ENCODE measurements at places on chromosomes 4 and X. TPM values are rescaled to one million over a fixed set of nuclear protein-coding genes. Genes with fewer than 3 reads are reported as not detected.

Gene GAGE1
- total RNA-seq = not detected

Gene MAGEC1
- not detected for total RNA-seq

Gene ARR3
- not detected for total RNA-seq

Gene C4orf36
- 0.77 TPM for total RNA-seq

Gene GPRASP1
- 8.6 TPM for total RNA-seq

Gene SPIN2A
- total RNA-seq = 0.37 TPM

Gene TBC1D9
- 50.1 TPM for total RNA-seq

Gene IBSP
- not detected for total RNA-seq

Gene ZCCHC18
- total RNA-seq = 2.0 TPM

Gene PDZD4
- 0.22 TPM for total RNA-seq

Gene MAEA
- 61.9 TPM for total RNA-seq

Gene SASH3
- not detected for total RNA-seq

Gene HMGN5
- 1.7 TPM for total RNA-seq

Gene USP17L10
- not detected for total RNA-seq

Gene MAGEA8
- total RNA-seq = not detected

Gene RASSF6
- not detected for total RNA-seq

Gene ARMCX1
- 68.4 TPM for total RNA-seq

Gene HMX1
- total RNA-seq = not detected

Gene KIT
- 0.89 TPM for total RNA-seq

Gene PRSS12
- 21.4 TPM for total RNA-seq

Gene SNCA
- 21.2 TPM for total RNA-seq
